AG10803 (cell line): ENCODE measurements at places on chromosomes 2 and 18.

GRCh38 chr2:3257826-3258225, 119.8 kb downstream of the EIPR1 start:
- no peak for DNase-seq

- peak; percentile 43 for DNase-seq
Observed at GRCh38 chr2:205427112-205427511, 255.2 kb upstream of the NRP2 start.

GRCh38 chr2:61993422-61994024, 88.0 kb downstream of the COMMD1 start:
- DNase-seq: peak; percentile 58

DNA sequence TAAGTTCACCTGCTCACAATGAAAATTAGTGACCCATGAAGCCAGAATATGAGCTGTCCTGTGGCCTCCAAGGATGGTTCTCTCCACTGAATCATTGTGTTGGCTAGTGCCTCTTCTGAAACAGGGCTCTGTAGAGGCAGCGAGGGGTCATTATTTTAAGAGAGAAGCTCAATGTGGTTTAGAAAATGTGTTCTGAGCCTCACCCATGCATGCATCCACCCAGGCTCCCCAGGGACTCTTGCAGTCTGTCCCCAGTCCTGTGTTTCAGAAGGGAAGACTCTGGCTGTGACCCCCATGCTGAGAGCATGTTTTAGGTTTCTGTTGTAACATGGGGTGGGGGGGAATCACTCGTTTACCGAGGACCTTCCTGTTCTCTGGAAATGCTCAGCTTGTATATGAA, 135.2 kb downstream of the RNF144A start:
- no peak for DNase-seq

DNA sequence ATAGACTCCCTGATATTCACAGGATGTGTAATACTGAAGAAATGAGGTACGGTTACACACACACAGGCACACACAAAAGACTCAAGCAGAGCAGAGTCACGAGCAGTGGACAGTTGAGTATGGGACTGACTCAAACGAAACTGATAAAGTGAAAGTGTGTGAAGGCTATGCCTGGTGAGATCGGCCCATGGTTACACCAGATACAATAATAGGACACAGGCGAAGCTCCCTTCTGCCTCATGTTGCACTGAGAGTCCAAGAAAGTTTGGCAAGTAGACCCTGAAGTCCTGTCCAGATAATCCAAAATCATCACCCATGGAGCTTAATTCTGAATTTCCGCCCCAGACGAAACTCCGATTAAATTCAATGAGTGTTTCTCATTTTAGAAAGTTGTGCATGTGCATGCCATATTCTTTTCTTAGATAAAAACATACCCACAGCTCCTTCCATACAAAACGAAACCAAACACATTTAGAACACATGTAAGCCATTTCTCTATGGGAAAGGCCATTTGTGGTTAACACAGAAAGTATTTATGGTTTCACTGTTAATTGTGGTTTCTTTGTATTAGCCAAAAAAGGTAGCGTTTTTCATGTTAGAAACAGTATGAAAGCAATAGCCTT, 567.6 kb downstream of the PLCL1 start:
- DNase-seq: peak; percentile 68

DNA sequence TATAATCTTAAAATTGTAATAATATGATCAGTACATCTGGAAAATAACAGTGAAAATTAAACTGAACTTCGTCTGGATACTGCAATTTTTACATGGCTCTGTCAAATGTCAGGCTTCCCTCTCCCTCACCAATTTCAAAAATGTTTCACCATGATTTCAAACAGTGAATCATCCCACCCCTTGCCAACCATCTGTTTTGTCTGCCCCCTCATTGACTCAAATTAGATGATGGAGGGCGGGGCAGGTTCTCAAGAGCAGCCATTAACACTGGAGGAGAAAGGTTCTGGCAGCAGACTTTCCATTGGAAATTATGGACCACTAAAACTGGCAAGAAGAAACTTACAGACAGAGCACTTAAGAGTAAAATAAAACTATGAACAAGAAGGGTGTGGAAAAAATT, 1195.7 kb upstream of the ZEB2 start:
- DNase-seq: peak; percentile 43

DNA sequence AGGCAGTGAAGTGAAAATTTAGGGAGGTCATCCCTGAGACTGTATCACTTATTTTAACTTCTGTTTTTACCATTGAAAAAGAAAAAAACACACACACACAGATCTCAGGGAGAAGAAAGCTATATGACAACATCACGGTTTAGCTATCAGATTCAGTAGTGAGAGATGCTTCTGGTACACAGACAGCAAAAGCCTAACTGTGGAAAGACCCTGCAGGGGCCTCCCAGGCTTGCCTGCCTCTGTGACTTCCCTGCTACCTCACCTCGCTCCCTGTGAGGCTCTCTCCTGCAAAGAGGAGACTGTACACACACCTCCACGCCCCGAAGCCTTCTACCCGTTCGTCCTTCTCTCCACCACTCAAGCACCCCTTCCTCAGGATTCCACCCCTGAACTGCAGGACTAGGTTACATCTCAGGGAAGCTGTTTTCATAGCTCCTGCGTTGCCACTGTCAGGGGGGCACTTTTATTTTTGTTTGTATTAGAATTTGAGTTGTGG, 86.3 kb downstream of the EPB41L3 start:
- no peak for DNase-seq

DNA sequence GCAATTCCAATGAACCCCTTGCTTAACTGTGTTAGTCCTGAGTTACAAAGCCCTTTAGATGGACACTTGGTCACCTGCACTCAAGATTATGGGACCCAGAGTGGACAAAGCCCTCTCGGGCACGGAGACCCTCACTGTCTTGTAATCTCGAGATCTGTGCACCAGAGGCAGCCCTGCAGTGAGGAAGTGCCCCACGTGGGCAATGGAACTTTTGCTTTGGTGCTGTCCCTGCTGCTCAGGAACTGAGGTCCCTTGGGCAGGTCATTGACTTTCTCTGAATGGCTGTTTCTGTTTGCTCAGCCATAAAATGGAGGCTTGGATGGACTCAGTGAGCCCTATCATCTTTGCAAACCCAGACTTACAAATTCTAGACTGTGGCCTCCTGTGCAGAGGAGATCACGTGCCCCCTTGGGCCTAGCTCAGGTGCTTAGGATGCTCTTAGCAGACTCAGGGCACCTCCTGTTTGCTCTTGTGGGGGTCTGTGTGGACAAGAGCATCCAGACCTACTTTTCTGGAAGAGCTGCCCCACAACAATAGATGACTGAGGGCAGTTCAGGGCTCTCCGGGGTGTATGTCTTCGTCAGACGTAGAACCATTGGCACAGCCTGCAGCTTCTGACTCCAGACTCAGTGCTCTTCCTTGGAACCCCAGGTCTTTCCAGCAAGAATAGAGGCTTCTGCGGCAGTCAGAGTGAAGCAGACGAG, 94.5 kb upstream of the HS6ST1 start:
- DNase-seq: no peak

DNA sequence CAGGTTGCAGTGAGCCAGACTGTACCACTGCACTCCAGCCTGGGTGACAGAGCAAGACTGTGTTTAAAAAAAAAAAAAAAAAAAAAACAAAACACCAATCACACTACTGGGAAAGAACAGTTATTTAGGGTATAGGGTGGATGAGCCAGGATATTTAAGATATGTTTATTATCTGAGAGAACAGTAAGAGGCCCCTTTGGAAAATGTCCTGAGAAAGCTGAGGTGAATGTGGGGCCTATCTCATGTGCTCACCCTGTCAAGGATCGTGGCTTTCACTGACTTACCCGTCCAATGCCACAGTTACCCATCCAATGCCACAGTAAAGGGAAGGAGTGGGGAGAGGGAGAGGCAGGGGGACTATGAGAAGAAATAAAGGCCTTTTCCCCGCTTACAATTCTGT, 19.9 kb upstream of the ENOSF1 start:
- DNase-seq: no peak

- peak; percentile 79 for DNase-seq
Observed at GRCh38 chr2:12704378-12704777, 12.4 kb upstream of the TRIB2 start.

GRCh38 chr2:209496586-209496982, 72.7 kb downstream of the MAP2 start:
- DNase-seq: peak; percentile 72

DNA sequence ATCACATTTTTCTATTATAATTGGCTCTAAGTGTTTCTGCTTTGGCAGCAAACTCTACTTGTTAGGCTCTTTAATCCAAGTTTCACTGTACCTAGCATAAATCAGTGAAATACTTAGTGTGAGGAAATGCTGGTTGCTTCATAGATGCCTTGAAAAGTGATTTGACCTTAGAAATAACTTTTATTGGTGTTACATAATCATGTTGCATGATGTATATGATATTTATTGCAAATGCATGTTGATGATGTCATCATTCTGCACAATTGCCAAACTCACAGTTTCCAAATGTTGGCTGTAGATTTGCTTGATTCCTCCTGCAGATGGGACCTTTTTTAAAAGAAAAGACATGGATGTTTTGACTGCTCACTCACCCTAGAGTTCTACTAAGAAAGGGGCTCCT, 137.6 kb upstream of the BCL2L11 start:
- no peak for DNase-seq

GRCh38 chr18:22020867-22021370, 148.5 kb upstream of the GATA6 start:
- DNase-seq: no peak

GRCh38 chr2:121943285-121943684, 187.8 kb downstream of the TSN start:
- no peak for DNase-seq

GRCh38 chr2:105391763-105392662, 6.8 kb downstream of the FHL2 start:
- DNase-seq: no peak

- no peak for DNase-seq
Observed at GRCh38 chr2:225820826-225821225, 421.3 kb downstream of the NYAP2 start.

- no peak for DNase-seq
Observed at GRCh38 chr2:205539603-205540002, 142.7 kb upstream of the NRP2 start.

DNA sequence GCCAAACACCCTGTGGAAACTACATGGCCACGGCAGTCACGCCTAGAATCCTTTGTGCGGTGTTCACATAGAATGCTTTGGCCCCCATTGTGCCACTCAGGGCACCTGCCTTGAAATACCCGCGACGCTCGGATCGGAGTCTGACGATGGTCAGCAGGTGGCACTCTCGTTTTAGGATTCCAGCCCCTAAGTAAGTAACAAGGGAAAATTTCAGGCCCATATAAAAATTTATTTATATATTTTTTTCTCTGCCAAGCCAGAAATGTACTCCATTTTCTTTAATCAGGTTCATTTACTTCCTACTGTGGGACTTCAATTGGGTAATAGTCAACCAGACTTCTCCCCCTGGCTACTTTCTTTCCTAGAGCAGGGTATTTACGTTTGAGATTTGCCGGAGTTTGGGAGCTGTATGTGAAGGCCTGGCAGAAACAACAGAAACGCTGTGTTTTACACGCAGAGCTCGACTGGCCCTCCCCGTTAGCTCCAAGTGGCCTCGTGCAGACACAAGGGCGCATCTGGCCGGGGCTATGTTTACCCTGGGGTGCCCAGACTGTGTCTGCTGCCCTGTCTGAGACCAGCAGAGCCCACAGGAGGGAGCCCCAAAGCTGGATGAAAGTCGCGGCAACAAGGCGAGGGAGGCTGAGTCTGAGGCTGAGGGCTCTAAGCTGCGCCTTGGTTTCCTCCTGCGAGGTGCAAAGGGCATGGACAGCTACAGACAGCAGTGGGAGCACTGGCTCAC, 41.6 kb downstream of the LRRC30 start:
- peak; percentile 75 for DNase-seq

DNA sequence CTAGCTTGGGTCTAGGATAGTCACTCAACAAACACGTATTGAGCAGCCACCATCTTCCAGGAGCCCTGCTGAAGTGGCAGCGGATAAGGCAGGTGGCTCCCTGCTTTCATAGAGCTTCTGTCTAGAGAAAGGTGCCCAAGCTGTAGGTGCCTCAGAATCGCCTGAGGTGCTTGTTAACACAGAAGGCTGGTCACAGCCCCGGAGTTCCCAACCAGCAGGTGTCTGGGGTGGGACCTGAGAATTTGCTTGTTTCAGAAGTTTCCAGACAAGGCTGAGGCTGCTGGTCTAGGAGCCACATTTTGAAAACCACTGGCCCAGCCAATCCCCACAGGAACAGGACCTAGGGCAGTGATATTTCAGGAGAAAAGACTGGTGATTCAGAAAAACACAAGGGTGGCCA, 45.3 kb upstream of the SMAD7 start:
- no peak for DNase-seq

DNA sequence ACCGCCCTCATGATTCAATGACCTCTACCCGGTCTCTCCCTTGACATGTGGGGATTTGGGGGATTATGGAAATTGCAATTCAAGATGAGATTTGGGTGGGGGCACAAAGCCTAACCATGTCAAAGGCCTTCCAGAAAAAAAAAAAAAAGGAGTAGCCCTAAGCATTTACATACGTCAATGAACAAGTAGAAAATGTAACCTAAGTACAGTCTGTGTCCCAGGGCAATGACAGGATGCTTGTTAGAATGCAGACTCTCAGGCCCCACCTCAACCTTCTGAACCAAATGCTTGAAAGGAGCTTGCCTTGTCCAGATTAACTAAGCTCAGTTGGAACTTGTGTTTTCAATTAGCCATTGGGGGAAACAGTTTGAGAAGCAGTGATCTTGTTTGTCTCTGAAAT, 802.1 kb downstream of the CPS1 start:
- DNase-seq: no peak

DNA sequence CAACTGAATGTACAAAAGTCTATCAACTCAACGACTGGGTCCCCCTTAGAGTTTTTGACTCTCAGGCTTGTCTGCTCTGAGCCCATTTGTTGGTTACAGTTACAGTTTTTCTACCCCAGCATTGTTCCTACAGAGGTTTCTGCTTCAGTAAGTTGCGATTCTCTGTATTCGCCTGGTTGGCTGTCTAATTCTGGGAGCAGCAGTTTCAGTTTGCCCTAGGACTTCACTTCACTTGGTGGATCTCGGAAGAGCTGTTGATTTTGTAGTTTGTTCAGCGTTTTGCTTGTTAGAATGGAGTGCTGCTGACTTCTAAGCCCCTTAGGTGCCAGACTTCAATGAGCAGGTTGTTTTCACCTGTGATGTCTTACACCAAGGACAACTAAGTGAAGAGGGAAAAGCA, 296.5 kb upstream of the EPAS1 start:
- DNase-seq: no peak

DNA sequence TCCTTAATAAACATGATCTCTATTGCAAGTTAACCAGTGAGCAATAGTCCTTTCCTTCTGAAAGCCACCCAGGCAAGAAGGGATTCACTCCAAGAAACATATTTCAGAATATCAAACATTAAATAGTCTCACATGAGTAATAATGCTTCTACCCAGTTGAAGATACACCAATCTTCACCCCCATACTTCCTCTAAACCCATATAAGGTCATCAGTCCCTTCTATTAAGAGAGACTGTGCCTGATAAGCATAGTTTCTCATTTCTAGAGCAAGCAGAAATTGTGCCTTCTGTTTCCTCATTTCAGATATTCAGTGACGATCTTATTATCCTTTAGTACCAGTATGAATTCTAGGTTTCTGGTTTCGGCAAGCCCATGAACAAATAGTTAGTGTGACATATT, 64.6 kb downstream of the DSEL start:
- DNase-seq: no peak
